ENCODE measurements at places on chromosomes 5 and 9.

DNA sequence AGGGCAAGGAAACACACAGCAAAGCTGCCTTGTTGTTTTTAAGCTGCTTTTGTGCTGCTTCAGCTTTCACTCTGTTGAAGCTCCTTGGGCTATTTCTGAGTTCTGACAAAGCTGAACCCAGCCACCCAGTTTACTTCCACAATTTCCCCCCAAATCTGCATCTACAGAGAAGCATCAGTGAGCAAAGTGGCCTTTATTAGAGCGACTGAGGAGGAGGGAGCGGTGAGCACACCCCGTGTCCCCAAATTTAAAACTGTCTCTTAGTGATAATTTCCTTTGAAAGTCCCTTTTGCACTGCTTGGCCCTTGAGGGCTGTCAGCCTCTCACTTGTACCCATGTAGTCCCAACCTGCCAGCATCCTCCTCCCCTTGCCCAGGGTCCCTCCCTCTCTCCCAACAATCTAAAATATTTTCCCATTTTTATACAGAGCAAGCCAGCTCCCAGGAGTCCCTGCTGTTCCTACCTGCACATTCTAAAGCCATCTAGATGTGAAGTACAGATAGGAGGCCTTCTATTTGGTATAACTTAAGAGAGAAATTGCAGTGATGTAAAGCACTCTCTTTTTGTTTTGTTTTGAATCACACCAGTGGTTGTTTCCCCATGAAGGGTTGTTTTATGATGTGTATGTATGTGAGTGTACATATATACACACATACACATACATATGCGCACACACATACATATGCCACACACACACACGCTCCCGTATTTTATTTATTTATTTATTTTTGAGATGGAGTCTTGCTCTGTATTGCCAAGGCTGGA, 313.5 kb downstream of the TLE4 start:
- peak; percentile 48 for DNase-seq

- no peak for DNase-seq
Measured at GRCh38 chr9:123424131-123424530, 68.1 kb downstream of the CRB2 start.

- no peak for DNase-seq
Measured at GRCh38 chr5:176541338-176542134, 4.3 kb upstream of the RNF44 start.

DNA sequence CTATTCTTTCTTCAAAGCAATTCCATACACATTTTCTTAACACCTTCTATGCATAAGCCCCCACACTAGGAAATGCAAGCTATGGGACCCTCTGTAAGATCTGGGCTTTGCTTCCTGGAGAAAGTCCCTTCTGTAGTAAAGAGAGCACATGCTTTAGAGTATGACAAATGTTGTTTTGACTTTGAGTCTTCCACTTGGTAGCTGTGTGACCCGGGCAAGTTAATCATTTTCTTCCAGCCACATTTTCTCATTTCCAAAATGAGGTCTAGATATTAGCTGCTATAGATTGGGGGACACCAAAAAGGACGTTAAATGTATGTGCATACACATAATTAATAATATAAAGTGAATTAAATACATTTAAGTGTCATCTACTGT, 334.0 kb downstream of the NFIB start:
- no peak for DNase-seq

- no peak for DNase-seq
Measured at GRCh38 chr5:159969966-159970365, 39.0 kb upstream of the TTC1 start.

GRCh38 chr5:165448753-165449152, 1943.3 kb downstream of the MAT2B start:
- DNase-seq = no peak

DNA sequence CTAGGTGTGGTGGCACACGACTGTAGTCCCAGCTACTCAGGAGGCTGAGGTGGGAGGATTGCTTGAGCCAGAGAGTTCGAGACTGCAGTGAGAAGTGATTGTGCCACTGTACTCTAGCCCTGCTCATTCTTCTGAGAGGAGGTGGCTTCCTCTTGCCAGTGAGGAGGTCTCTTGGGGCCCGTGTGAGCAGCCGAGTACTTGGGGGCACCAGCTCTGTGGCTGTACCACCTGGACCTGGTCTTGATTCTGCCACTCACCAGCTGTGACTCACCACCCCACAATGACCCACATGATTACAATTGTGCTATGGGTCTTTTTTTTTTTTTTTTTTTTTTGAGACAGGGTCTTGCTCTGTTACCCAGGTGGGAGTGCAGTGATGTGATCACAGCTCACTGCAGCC, 18.0 kb upstream of the CRB2 start:
- no peak for DNase-seq

DNA sequence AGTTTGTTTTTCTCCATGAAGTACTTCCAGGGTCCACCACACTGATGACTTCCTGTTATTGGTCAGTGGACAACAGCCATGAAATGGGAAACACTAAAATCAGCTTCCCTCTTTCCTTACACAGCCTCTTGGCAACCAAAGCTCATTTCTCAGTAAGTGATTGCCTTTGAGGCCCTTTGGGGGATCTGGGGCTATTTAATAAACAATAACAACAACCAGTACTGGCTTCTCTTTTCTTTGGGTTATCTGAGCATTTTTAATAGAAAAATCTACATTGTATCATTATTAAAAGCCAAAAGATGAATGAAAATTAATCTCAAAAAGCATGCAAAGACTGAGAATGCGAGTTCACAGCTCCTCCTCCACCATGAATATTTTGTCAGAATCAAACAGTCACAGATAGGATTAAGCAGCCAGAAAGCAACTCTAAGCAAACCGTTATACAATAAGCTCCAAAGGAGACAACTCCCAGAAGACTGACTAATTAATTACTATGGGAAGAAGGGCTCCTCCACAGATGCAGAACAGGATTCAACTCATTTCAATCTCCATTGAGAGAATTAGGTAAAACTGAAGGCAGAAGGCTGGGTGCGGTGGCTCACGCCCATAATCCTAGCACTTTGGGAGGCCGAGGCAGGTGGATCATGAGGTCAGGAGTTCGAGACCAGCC, 68.3 kb downstream of the SERINC5 start:
- no peak for DNase-seq

DNA sequence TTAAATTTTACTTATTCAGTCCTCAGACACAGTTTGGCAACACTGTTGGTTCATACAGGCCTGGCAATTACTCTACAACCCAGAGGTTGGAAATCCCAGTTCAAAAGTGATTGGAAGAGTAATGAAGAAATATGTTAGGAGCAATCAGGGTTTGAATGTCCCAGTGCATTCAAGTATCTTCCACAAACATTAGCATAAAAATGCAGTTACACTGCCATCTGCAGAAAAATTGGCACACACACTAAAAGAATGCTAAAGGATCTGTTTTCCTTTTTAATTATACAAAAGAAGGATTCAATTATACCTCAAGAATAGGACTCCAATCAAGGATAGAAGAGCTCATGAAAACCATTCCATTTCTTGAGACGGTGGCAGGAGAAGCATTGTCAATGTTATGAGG, 130.2 kb downstream of the DNAH5 start:
- DNase-seq = no peak

- no peak for DNase-seq
Measured at GRCh38 chr5:43050384-43050783, 10.3 kb upstream of the ANXA2R start.

- no peak for DNase-seq
Measured at GRCh38 chr5:180689071-180689694, 39.8 kb upstream of the FLT4 start.
